ENCODE measurements at places on chromosomes 3 and 15.

GRCh38 chr3:192121923-192122322, 605.4 kb downstream of the FGF12 start:
- DNase-seq = no peak

GRCh38 chr3:156957715-156958114, 131.6 kb downstream of the LEKR1 start:
- DNase-seq = no peak

DNA sequence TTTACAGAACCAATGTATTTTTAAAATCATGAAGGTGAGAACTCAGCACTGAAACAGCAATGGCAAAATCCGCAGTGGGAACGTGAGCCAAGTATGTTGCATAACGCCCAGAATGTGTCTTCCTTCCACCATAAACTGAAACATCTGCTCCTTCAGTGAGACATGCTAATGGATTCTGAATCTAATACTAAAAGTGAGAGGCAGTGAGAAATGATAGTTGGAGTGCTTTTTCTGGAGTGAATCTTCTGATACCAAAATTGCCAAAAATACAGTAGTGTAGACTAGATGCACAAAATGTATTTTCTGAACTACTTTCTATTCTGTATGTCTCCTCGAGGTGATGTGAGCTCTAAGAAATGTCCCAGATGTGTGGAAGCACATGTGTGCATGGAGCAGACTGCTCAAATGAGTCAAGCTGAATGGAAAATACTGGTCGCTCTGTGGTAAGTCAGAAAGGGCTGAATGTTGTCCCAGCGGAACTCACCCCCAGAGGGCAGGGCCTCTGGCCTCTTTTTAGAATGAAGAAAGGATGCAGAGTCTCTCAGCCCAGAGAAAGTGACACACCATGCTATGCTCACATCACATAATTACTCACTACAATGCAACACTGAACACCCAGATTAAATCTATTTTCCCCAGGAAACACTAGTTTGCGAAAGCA, 73.0 kb downstream of the ATP10A start:
- no peak for DNase-seq

- no peak for DNase-seq
Measured at GRCh38 chr3:72606005-72606800, 242.0 kb downstream of the SHQ1 start.

- no peak for DNase-seq
Measured at GRCh38 chr3:111369958-111370357, 172.0 kb upstream of the CD96 start.

Measured in 8988T (cell line).